ENCODE measurements at places on chromosomes 5 and 9.

- no peak for DNase-seq
These were observed 27.7 kb upstream of the TRIO start for GRCh38 chr5:14115323-14115895.

DNA sequence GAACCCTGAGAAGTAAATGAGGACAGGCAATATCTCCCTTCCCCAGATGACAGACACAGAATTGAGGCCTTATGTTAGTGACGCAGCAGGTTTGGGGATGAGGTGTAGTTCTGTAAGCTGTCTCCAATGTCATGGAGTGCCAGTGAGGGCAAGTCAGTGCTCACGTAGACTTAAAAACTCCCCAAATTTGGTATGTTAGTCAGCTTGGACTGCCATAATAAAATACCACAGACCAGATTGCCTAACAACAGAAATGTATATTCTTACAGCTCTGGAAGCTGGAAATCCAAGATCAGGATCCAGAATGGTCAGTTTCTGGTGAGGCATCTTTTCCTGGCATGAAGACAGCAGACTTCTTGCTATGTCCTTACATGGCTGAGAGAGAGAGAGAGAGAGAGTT, 14.9 kb downstream of the FOXI1 start:
- DNase-seq, result no peak

GRCh38 chr9:127455324-127455992, 4.1 kb downstream of the LRSAM1 start:
- no peak for DNase-seq

GRCh38 chr9:87071473-87071872, 124.2 kb upstream of the GAS1 start:
- DNase-seq, result no peak

- DNase-seq, result peak; percentile 28
These were observed 6.3 kb upstream of the IRF1 start for GRCh38 chr5:132496631-132497487.

DNA sequence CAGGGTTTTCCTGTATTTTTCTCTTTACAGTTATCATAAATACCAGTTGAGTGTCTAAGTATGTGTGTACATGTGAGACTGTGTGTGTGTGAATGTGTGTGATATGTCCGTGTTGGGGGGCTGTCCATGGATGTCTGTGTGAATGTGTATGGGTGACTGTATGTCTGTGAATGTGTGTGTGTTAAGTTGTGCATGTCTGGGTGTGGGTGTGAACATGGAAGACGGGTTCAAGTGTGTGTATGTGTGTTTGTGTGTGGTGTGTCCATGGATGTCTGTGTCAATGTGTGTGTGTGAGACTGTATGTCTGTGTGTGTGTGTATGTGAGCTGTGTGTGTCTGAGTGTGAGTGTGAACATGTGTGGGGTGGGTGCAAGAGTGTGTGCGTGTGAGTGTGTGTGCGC, 55.0 kb downstream of the VAV2 start:
- no peak for DNase-seq

DNA sequence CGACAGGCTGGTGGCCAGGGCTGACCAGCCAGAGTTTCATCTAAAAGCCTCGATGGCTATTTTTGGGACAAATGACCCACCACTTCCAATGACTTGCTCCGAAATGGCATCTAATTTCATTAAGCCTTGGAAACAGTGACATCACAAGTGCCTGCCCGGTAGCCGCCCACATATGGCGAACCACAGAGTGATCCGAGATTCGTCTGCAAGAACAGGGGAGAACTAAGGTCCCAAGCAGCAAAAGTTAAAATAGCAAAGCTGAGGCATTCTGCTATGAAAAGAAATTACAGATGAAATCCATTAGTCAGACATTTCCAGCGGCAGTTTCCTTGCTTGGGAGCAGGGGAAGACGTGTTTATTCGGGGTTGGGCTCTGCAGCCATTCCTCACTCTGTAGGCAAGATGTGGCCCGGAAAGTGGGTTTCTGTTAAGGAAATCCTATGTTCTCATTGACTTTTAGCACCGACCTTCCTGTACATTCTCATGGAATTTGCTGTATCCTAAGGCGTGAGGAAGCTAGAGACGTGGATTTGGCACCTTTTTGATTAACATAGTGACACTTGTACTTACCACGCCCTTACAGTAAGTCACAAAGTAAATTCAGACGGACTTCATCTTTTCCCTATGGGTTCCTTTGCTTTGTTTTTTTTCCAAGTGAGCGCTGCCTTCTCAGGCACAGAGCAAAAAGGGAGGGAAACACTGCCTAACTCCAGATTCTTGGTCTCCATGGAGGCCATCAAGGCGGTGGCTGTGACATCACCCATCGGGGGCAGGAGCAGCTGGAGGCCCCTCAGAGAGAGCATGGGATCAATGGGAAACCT, 45.1 kb downstream of the ERGIC1 start:
- no peak for DNase-seq

DNA sequence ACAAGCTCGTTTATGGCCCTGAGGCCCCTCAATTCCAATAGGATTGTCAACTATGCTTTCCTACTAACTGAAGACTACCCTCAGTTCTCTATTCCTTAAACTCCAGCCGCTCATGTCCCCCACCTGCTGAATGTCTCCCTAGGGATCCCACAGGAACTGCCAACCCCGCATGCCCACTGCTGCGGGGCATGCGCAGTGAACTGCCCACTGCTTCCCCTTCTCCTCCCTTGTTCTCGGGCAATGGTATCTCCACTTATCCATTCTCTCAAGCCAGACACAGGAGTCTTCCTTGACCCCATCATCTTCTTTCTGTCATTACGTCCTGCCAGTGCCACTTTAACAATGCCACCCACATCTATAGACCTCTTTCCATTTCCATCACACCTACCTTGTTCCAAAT, 90.0 kb downstream of the FGF18 start:
- no peak for DNase-seq

- no peak for DNase-seq
These were observed 240.3 kb downstream of the AGTPBP1 start for GRCh38 chr9:85501456-85501855.

GRCh38 chr5:130102375-130102774, 198.1 kb downstream of the CHSY3 start:
- DNase-seq, result no peak

DNA sequence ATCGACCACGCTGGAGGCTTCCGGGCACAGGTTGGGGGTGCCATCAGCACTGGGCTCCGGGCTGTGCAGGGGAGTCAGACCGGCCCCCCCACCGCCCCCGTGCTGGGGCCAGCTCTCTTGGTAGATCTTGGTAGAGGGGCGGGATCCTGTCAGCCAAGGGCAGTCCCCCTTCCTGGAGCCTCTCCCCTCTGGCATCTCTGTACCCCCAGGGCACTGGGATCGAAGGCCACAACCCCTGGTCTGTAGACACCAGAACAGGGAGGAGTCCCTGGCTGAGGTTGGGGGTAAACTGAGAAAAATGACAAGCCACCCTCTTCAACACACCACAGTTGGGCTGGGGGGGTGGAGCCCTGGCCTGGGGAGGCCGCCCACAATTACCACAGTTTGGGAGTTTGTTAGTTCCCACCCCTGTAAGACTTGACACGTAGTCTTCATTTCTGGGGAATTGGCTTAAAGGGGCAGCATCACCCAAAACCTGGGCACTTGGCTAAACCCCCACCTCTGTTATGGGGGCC, 882 bp downstream of the CERCAM start:
- no peak for DNase-seq

DNA sequence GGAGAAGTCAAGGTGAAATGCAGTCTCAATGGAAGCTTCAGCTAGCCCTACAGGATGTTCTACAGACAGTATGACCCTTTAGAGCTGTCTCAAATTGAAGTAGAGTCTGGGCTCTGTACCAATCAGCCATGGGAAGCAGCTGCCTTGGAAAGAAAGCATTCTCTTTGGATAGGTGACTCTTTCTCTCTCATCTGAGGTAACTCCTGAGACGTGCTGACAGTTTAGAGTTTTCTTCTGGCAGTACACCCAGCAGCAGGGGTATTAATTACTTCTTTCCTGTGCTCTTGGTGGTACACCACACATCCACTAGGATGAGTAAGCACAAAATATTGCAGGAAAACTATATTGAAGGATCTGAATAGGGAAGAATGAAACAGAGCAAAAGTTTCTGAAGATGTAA, 329.6 kb upstream of the RGMB start:
- no peak for DNase-seq

GRCh38 chr9:93693129-93693528, 116.7 kb downstream of the PHF2 start:
- no peak for DNase-seq

GRCh38 chr5:31770998-31771397, 132.1 kb downstream of the PDZD2 start:
- no peak for DNase-seq

- peak; percentile 88 for DNase-seq
These were observed 356.5 kb downstream of the CDH9 start for GRCh38 chr5:26681861-26682260.

- DNase-seq, result no peak
These were observed at the start of gene SYNPO for GRCh38 chr5:150640311-150641005. SYNPO (plus strand) TSS chr5:150640660; CDS start chr5:150648276, 7,616 bp downstream.

- no peak for DNase-seq
These were observed 170.5 kb upstream of the SMIM23 start for GRCh38 chr5:171614971-171615653.

- DNase-seq, result no peak
These were observed 5.5 kb upstream of the LOX start for GRCh38 chr5:122083535-122083934.

DNA sequence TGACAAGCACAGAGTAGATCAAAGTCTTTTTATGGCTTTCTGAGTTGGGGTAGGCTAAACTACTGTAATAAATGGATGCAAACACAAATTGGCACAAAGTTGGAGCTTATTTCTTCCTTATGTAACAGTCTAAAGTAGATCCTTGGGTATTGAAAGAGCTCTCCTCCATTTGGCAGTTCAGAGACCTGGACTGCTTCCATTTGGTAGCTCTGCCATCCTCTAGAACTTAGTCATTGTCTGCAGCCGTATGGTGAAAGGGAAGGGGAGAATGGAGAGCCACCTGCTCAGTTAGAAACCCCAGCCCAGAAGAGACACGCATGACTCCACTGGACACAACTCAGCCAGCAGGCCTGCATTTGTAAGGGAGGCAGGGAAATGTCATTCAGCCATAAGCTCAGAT, 345.0 kb downstream of the DMAC1 start:
- DNase-seq, result no peak

- DNase-seq, result no peak
These were observed 233.1 kb downstream of the GADD45G start for GRCh38 chr9:89837934-89838310.

DNA sequence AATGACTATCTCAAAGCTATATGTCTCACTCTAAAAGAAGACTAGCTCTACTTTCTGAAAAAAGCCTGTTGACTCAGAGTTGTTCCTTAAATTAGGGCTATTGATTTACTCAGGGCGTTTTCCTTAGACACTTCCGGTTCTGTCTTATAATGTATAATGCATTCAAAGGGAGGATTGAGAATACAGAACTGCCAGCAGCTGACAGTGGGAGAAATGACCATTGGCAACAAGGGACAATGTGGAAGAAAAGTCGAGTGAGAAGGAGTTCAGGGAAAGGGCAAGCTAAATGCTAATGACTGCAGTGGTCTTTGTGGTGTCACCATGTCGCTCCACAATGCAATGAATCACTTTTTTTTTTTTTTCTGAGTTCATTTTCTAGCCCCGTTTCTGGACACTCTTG, 65.7 kb upstream of the ANKH start:
- no peak for DNase-seq

DNA sequence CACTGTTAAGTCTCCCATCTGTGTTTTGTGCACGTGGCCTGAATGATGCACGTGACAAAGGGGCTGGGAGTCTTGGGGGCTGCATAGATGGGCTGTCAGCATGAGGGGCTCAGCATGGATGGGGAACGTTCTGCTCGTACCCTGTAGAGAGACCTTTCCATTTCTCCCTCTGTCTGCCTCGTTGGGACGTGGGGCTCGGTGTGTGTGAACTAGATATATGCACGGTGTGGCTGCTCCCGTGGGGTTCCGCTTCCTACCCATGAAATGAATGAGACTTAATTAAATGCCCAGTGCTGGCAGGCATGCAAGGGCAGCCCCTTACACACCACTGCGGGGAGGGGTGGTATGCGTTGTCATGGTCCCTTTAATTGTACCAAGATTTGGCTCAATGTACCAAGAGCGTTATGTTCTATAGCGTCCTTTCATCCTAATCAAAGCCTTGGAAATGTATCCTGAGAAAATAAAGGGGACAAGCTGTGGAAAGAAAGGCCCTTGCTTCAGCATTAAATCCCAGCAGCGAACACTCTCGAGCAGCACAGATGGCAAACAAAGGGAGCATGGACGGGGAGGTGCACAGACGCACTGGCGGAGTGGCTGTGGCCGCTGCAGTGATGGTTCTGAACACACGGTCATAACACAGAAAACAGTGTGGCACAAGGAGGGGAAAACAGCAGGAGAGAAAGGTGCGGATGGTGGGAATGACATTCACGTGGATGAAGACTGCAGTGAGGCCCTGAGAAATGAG, 66.8 kb downstream of the RASGEF1C start:
- DNase-seq, result no peak

DNA sequence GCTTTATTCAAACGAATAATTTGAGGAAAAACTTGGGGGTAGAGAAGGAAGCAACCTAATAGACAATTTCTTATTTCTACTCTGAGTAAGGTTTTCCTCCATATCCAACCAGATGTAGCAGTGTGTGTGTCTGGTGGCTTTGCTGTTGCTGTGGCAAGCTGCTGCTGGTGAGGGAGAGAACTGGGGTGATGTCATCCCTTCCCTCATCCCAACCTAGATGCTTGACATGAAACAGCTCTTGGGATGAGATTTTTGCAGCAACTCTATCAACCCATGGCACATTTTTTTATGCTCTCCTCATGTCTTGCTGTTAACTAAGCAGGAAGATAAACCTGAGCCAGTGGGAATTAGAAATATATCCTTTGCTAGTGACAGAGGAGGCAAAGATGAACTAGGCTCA, 135.8 kb downstream of the PCSK1 start:
- no peak for DNase-seq

GRCh38 chr5:136194576-136194975, 1.6 kb upstream of the SMIM32 start:
- DNase-seq, result no peak

DNA sequence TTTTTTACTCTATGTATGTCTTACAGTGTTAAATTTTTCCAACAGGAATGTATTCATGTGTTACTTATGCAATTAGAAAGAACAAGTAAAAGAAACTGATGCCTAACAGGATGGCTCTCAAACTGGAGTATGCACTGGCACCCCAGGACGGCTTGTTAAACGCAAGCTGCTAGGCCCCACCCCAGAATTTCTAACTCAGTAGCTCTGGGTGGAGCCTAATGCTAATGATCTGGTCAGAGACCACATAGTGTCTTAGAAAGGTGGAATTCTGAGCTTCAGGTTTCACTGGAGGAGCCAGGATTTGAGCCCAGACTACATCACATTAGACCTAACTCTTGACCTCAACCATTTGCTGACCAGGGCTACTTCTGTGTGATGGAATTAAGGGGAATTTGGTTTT, 34.4 kb downstream of the SHC3 start:
- no peak for DNase-seq

GRCh38 chr5:135977375-135977928, 22.7 kb upstream of the LECT2 start:
- DNase-seq, result no peak

GRCh38 chr5:92836855-92837755, 743.9 kb downstream of the NR2F1-AS1 start:
- no peak for DNase-seq

GRCh38 chr5:963673-964531, 44.7 kb upstream of the NKD2 start:
- DNase-seq, result no peak

GRCh38 chr5:36007366-36007765, 16.2 kb upstream of the UGT3A1 start:
- no peak for DNase-seq

All from NCI-H1105 treated with DMSO at 0.1 percent for 48 hours (cell line).